ENCODE measurements at places on chromosomes 7 and 10. TPM values are rescaled to one million over a fixed set of nuclear protein-coding genes. Genes with fewer than 3 reads are reported as not detected.

ZNF862 gene
- total RNA-seq: 13.6 TPM

TEX47 gene
- total RNA-seq: not detected

ICA1 gene
- 5.9 TPM for total RNA-seq

SLC18A2 gene
- 2.8 TPM for total RNA-seq

AGAP5 gene
- total RNA-seq: 2.2 TPM

FAM25A gene
- not detected for total RNA-seq

UPK3BL2 gene
- total RNA-seq: 16.7 TPM

SMARCD3 gene
- total RNA-seq: 101 TPM

RAPGEF5 gene
- 22.5 TPM for total RNA-seq

FAM25C gene
- total RNA-seq: not detected

ZNF775 gene
- 10.9 TPM for total RNA-seq

RABGEF1 gene
- total RNA-seq: 29.7 TPM

BUB3 gene
- 59.9 TPM for total RNA-seq

IRF5 gene
- 3.7 TPM for total RNA-seq

OR2A5 gene
- total RNA-seq: not detected

AGMO gene
- 0.15 TPM for total RNA-seq

ANXA8 gene
- total RNA-seq: 2.2 TPM

LRRD1 gene
- 0.40 TPM for total RNA-seq

TMEM229A gene
- not detected for total RNA-seq

EGR2 gene
- 2.3 TPM for total RNA-seq

TAS2R40 gene
- not detected for total RNA-seq

PODXL gene
- total RNA-seq: 41.8 TPM

DLX5 gene
- total RNA-seq: 4.7 TPM

AKR1C8 gene
- total RNA-seq: not detected

ITIH2 gene
- total RNA-seq: 1.2 TPM
